ENCODE measurements at places on chromosomes 5 and 9.

GRCh38 chr5:115838885-115839518 lies 2.4 kb downstream of the ATG12 start:
- DNase-seq, result no peak

DNA sequence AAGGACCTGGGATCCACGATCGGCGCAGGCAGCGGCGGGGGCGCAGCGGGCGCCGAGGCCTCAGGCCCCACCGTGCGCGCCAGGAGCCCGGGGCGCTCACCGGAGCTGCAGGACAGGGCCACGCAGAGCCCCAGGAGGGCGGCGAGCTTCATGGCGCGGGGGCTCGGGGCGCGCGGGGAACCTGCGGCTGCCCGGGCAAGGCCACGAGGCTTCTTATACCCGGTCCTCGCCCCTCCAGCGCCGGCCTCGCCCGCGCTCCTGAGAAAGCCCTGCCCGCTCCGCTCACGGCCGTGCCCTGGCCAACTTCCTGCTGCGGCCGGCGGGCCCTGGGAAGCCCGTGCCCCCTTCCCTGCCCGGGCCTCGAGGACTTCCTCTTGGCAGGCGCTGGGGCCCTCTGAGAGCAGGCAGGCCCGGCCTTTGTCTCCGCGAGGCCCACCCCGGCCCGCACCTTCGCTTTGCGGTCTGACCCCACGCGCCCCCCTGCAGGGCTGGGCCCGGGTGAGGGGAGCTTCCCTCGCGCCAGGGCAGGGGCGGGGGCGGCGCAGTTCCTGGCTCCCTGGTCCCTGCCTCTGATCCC lies at the start of gene SCGB3A1:
SCGB3A1 (minus strand) TSS at position 189 of the 577 bp plus-strand sequence; CDS start at position 152, 37 bp downstream.
- no peak for DNase-seq

- DNase-seq, result no peak
These were observed 32.9 kb upstream of the JADE2 start for GRCh38 chr5:134492568-134492967.

GRCh38 chr9:133842721-133843227 lies 104.6 kb upstream of the SARDH start:
- DNase-seq, result no peak

- DNase-seq, result no peak
These were observed 19.8 kb upstream of the SLC9A3 start for GRCh38 chr5:543755-544674.

DNA sequence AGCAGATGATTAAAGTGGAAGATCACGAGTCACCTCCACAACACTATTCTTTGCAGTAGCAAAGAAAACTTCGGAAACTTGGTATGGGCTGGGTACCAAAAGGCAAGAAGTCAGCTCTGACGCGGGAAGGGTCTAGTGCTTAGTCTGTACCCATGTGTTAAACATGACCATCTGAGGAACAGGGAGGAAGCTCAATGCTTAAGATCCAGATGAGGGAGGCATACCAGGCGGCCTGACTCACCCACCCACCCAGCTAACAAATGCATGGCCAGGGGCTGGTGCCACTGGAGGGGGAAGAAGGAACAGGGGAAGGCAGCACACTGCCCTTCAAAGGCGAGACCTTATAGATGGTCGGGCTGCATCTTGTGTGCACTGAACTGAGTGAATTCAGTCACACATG lies 41.8 kb downstream of the CAMSAP1 start:
- DNase-seq, result no peak

DNA sequence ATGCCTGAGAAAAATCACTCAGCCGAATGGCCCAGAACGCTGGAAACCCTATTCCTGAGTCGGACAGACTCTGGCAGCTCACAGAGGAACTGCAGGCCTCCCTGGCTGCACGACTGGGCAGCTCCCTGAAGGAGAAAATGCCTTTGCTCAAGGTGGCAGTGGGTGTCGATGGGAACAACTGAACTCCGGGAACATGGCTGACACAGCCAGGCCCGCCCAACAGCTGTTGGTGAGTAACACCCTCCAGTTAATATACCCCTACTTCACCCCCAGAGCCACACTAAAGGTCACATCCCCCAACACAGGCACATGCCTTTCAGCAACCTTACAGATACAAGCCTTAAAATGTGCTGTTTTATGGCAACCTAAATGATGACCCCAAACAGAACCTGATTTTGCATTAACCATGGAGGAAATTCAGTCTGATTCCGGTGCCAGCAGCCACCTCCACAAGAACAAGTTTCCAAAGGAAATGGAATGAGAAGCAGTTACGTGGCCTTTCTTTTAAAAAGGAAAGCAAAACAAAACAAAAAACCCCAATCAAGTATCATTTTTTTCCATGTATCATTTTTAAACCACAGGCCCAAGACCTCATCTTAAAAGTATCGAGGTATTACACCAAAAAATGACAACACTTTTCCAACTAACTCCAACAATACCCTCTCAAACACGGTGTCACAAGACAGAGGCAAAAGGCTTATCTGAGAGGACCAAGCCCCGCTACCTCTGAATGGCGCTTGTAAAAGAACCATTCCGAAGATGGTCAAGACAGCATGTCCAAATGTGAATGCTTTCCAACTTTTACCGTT lies 3.1 kb downstream of the KLF9 start:
- DNase-seq, result no peak

DNA sequence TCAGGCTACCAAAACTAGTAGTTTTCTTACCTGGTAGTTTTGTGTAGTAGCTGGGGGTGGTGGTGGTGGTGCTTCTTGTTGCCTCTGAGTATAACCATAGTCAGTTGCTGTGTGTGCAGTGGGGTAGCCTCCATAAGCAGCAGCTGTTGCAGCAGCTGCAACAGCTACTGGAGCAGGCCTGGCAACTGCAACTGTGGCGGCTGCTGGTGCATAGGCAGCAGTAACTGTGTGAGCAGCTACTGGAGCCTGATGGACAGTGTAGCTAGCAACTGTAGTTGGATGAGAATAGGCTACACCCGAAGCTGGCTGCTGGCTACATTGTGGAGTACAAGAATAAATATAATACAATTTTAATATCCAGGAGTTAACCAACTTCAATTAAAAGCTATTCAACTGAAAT lies 24.7 kb downstream of the ZFR start:
- DNase-seq, result no peak

DNA sequence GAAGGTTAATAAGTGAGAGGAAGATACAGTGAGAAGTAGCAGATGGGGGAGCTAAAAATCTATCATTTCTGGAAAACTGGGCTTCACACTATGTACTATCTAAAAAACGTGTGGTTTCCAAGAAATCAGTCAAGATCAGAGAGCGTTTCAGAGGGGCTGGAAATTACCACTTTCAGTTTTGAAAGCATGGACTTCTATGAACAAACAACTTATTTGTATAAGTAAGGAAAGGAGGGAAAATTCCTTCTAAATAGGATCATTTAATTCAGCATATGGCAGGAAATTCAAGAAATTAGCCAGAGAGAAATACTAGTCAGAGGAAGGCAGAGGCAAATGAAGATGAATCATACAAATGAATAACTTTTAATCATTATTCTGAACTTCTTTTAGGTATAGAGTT lies 11.3 kb downstream of the TNC start:
- DNase-seq, result no peak

DNA sequence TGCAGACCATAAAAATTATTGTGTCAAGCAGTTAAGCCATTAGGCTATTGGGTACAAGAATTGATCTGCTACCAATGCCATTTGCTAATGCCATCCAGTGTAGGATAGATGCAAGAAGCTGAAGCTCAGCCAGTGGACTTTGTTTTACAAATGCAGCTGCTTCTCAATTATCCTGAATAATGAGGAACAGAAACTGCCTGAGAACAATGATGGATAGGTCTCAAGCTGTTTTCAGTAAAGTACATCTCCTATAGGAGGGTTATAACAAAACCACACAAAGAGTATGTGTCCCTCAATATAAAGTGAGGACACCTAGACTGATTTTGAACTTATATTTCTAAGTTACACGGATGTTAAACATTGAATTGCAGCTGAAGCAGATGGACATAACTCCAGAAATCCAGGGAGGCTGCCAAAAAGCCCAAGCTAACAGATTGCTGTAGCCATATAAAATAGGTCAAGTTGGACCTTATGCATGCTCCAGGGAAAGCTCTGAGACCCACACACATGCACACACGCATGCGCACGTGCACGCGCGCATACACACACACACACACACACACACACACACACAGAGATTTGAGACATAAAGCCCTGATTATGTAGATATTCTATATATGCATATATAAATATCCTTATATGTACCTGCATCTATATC lies 482.7 kb upstream of the CD180 start:
- DNase-seq, result no peak

GRCh38 chr9:101569741-101570501 lies 24.8 kb downstream of the PPP3R2 start:
- no peak for DNase-seq

GRCh38 chr5:1378866-1379659 lies 34.2 kb upstream of the CLPTM1L start:
- DNase-seq, result no peak

- peak; percentile 93 for DNase-seq
These were observed at the start of gene DNAJC21 for GRCh38 chr5:34929134-34929719. DNAJC21 (plus strand) TSS chr5:34929559; CDS start chr5:34929820, 261 bp downstream.

GRCh38 chr9:133115604-133116345 lies 5.3 kb downstream of the RALGDS start:
- no peak for DNase-seq

GRCh38 chr9:109579191-109579948 lies 81.3 kb upstream of the PTPN3 start:
- DNase-seq, result no peak

- no peak for DNase-seq
These were observed 167.5 kb downstream of the DAB2IP start for GRCh38 chr9:121818841-121819427.

GRCh38 chr9:107779731-107780130 lies 290.2 kb upstream of the KLF4 start:
- no peak for DNase-seq

DNA sequence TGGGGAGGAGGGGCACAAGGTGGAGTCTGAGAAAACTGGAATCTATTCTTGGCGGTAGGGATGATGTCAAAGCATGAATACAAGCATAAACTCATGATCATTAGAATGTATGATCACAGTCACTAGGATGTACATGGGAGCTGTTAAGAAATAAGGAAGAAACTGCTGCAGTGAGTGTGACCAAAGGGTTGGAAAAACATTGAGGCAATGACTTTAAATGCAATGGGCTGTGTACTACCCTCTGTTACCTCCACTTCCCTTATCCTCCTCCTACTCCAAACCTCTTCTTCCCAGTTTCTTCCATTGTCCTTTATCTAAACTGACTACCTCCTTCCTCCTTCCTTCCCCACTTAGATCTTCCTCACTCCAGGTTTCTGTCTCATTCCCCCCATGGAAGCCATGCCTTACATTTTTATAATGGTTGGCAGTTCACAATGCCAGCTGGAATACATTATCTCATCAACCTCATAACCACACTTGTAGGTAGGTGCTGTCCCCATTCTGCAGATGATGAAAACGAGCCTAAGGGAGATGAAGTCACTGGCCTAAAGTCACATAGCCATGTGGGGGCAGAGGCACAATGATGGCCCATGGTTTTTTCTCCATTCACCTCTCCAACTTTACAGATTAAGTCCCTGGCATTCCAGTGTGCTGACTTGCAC lies 21.9 kb upstream of the TNFSF15 start:
- DNase-seq, result no peak

DNA sequence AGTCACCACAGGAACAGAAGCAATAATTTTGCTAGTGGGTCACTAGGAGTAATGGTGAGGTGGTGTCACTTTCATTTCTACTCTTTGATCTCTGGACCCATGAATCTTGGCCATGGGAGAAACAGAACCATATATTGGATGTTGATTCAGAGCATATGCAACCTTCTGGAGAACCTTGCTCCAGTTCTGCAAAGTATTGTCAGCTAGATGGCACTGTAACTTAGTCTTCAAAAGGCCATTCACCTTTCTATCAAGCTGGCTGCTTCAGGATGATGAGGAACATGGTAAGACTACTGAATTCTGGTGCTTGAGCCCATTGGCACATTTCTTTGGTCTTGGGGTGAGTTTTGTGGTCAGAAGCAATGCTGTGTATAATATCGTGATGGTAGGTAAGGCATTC lies 129.1 kb upstream of the FBN2 start:
- no peak for DNase-seq

GRCh38 chr9:82052081-82052480 lies 63.5 kb downstream of the SPATA31D1 start:
- no peak for DNase-seq

DNA sequence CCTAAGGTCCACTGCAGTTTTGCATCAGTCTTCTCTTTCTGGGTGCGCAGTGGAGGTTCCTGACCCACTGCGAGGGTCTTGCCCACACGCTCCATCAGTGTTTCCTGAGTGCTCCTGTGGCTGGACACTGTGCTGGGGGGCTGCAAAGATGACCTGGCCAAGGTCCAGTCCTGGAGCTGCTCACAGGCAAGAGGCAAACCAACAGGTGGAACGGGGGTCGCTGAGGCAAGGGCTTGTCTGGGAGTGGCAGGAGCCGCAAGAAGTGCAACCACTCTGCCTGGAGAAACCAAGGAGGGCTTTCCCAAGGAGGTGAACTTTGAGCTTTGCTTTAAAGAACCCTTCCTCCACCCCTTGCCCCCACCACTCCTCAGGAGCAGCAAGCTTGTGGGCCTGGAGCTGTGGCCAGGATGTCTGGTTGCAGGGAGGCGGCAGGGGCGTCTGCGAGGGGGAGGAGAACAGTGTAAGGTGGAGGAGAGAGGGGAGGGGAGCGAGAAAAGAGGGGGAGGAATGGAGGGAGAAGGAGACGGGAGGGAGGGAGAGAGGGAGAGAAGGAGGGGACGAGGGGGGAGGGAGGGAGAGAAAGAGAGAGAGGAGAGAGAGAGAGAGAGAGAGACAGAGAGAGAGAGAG lies 444 bp upstream of the CPLX2 start:
- no peak for DNase-seq

Measured in activated CD8-positive, alpha-beta memory T cell treated with anti-CD3 and anti-CD28 coated beads for 1 hour (primary cell).